ENCODE measurements at places on chromosomes 16 and 17.

DNA sequence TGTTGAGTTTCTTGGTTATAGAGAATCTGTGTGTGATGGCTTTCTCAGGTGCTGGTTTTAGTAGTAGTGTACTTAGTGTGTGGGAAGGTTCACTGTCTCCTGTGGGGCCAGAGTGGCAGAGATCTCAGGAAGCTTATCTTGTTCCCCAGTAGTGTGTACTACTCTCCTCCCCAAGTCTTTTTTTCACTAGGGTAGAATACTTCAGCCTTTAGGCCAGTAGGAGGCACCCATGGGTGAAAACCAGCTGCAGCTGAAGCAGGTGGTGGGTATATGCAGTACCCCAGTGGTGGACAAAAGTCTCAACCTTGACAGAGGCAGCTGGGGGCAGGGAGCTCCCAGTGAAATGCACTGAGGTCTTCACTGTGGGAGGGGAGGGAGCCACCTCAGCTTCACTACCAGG is 109.9 kb downstream of the PHKB start:
- no peak for DNase-seq

DNA sequence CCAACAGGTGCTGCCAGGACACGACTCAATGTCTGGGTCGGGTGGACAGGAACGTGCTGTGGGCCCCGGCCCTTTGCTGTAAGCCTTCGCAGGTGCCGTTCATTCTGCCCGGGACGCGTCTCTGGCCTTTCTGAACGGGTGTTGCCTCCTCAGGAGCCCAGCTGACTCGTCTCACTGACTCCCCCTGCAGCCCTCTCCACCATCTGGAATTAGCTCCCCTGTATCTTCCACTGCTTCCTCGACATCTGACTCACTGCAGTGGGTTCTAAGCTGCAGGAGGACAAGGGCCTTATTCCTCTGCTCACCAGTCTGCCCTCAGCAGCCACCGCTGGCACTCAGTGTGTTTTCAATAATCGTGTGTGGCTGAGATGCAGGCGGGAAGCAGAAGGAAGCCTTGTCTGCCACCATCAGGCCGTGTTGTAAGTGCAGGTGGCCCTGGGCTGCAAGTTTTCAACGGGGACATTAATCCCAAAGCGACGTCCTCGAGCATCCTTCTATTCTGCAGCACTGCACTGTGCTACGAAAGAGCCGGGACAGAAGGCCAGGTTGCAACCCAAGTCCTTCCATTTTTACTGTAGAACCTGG is 256.2 kb downstream of the FOXL1 start:
- no peak for DNase-seq

GRCh38 chr17:11719856-11720255 is 121.6 kb downstream of the DNAH9 start:
- no peak for DNase-seq

DNA sequence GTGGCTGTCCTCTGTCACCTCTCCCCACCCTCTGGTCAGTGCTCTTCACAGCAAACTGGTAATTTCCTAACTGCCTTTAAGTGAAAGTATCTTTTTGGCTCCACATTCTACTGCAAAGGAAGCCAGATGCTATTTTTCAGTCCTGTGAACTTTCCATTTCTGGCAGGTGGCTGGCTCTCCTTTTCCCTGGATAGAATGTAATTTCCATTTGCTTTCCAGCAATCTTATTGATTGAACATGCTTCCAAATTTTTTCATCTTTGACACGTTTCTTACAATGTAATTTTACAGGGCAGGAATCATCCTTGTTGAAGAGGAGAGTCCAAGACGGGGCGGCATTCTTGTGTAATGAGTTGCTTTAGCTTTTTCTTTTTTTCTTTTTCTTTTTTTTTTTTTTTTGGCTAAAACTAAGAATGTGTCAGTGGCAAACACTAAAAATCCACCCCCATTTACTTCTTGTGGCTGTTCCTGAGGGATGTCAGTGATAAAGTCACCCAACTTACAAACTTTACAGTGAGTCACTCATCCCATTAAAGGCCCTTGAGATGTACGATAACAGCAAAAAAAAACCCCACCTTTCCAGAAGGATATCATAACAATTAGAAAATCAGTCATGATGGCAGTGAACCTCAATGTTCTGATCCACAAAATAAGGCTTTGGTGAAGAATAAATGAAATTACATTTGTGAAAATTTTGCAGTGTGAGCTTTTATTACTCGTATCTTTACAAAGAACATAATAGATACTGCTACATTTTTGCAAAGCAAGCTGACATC is 29.4 kb upstream of the PRKCA start:
- no peak for DNase-seq

Data from CD8-positive, alpha-beta T cell (primary cell).